ENCODE measurements at places on chromosomes 2 and 18. TPM values are rescaled to one million over a fixed set of nuclear protein-coding genes. Genes with fewer than 3 reads are reported as not detected.

The IL1R2 gene
- 10.7 TPM for total RNA-seq

- no peak for DNase-seq
Observed at GRCh38 chr2:165594935-165595255, 125.4 kb downstream of the CSRNP3 start.

DNA sequence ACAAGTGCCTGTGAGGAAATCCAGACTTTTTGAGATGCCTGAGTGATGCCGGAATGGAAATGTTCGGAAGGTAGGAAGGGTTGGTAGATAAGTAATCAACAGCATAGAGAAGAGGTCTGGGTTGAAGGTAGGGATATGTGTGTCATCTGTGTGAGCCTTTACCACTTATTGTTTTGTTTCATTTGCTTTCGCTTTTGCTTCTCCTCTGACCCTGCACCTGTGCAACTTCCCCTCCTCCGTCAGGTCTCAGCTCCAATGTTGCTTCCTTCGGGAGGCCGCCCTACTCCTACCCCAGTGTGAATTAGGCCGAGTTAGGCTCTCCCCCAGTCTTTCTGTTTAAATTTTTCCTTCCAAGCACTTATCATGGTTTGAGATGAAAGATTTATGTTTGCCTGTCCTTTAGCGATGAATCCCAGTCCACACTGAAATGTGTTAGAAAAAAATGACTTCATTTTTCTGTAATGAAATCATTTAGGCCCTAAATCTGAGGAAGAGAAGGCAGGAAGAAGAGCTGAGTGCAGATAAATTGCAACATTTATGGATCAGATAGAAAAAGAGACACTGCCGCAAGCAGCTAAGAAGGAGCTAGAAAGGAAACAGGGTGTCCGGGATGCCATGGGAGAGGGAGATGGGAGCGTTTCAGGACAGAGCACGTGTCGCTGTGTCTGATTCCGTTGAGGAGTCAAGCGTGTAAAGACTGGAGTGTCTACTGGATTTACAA, 139.6 kb upstream of the PELI1 start:
- DNase-seq, result no peak

The FOXI3 gene
- total RNA-seq, result not detected

- DNase-seq, result no peak
Observed at GRCh38 chr2:17163638-17164037, 354.6 kb downstream of the RAD51AP2 start.

The FTCDNL1 gene
- 0.55 TPM for total RNA-seq

GRCh38 chr2:11250400-11251196, 93.8 kb downstream of the ROCK2 start:
- DNase-seq, result no peak
